ENCODE measurements at places on chromosomes 6 and 20.

DNA sequence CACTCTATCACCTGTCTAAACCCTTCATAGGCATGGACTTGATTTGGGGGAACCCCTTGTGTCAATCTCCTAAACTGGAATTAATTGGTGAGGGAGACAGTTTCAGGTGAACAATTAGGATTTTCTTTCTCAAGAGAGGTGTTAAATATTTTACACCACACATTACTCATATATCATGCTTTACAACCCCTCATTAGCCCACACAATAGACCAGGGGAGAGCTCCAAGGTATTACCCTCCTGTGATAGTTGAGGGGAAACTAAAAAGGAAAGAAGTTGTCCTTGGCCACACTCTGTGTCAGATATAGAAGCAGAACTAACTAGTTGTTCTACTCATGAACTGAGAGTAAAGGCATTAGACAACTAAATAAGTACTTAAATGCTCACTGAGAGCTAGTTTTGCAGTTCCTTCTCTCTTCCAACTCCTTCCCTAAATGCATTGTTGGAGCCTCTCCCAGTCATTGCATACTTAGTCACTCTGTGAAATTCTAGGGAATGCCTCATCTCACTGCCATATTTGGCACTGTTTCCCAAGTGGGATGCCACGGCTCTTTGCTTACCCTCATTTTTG is 183.7 kb upstream of the CEP162 start:
- no peak for DNase-seq

GRCh38 chr6:161890133-161890831 is 616.4 kb upstream of the AGPAT4 start:
- DNase-seq, result no peak

- no peak for DNase-seq
Observed at GRCh38 chr6:119215885-119216590, 133.5 kb downstream of the MAN1A1 start.

DNA sequence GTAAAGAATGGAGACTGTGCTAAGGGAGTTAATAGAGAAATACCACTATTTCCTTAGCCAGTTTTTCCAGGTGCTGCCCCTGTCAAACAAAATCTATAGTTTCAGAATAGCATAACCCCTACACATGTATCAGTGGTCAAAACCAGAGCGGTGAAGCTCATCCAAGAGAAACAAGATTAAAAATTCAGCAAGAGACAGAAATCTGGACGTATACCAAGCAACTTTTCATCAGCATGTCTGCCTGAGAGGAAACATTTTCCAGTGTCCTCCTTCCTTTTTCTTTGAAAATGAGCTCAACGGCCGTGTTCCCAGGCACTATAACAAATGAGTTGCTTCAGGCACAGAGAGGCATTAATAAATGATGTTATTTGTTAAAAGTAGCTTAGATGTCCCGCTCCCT is 416.5 kb downstream of the BCKDHB start:
- no peak for DNase-seq

DNA sequence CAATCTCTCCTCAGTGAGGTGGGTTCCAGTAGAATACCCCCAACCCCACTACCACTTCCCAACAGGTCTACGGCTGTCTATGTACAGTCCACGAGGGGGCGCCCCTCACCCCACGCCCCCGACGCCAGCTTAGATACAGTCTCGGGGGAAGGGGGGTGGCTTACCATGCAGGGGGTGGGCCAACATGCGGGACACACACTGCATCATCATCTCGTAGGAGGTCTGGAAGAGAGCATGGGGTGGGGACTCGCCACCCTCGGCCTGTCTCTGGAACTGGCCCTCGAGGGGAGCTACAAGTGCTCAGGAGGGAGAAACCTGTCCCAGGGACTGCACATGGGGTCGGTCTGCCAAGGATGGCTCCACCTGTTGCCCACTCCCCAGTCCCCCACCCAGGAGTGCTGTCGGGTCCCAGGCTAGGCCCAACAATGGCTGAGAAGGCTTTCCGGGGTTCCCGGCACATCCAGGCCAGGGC is 8.5 kb downstream of the MTCH1 start:
- DNase-seq, result no peak

- no peak for DNase-seq
Observed at GRCh38 chr6:37993596-37993995, 174.1 kb downstream of the ZFAND3 start.

GRCh38 chr6:138971601-138972000 is 16.5 kb downstream of the REPS1 start:
- DNase-seq, result no peak
